Omental fat pad (tissue), 4 donors: ENCODE measurements at places on chromosomes 16 and 17.

GRCh38 chr16:54373534-54374520 is 87.2 kb upstream of the IRX3 start:
- no peak for DNase-seq

GRCh38 chr17:76816590-76817135 is 51.5 kb upstream of the MGAT5B start:
- DNase-seq: no peak

DNA sequence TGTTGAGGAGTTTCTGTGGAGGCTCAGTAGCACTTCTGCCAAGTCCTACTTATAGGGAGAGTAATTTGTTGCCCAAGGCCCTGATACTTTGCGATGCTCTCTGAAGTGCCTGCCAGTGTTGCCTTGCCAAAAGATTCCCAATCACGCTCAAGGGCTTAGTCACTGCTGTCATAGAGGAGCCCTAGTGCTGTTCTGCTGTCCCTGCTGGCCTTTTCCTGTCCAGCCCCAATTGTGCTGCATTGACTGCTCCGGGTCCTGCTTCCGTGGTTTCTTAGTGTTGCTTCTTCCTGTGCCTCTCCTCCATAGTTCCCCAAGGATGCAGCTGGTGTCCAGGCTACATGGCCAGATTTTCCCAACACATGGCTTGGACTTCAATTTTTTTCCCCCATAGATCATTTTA is 13.9 kb downstream of the NUP93 start:
- no peak for DNase-seq

GRCh38 chr16:35352431-35352830 is 1893.0 kb downstream of the TP53TG3F start:
- no peak for DNase-seq

DNA sequence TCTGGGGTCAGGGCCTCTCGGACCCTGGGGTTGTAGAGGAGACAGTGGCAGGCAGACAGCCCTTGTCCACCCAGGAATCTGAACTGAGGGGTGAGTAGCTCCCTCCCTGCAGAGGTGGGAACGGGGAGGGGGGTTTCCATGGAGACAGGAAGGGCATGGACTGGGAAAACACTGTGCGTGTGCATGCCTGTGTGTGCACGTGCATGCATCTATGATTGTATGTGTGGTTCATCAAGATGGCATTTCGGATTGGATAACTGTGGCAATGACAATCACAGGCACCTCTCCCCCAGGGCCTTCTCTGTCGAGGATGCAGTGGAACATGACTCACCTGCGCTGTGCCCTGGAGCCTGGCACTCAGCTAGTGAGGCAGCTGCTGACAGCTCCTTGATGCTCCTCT is 6.1 kb upstream of the CD300C start:
- no peak for DNase-seq

DNA sequence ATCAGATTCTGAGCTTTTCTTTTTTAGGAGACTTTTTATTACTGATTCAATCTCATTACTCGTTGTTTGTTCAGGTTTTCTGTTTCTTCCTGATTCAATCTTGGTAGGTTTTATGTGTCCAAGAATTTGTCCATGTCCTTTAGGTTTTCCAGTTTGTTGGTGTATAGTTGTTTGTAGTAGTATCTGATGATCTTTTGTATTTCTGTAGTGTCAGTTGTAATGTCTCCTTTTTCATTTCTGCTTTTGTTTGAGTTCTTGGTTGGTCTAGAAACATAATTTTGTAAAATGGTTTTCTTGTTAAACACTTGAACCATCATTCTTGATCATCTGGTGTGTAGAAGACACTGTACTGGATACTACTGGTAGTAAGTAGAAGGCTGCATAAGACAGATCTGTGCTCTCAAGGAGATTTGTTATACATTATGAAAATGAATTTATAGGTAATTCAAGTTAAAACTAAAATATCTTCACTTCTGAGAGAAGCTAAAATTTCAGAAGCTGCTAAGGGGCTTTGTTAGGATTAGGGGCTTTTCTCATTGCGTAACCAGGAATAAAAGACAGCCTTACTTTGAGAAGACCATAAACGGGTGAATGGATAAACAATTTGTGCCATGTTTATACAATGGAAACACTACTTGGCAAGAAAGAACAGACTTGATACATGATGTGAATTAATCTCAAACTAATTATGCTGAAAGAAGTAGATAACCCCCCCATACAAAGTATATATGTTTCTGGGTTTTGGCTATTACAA is 44.0 kb downstream of the NSRP1 start:
- DNase-seq: no peak

GRCh38 chr17:35614810-35615209 is 27.7 kb downstream of the AP2B1 start:
- DNase-seq: no peak

DNA sequence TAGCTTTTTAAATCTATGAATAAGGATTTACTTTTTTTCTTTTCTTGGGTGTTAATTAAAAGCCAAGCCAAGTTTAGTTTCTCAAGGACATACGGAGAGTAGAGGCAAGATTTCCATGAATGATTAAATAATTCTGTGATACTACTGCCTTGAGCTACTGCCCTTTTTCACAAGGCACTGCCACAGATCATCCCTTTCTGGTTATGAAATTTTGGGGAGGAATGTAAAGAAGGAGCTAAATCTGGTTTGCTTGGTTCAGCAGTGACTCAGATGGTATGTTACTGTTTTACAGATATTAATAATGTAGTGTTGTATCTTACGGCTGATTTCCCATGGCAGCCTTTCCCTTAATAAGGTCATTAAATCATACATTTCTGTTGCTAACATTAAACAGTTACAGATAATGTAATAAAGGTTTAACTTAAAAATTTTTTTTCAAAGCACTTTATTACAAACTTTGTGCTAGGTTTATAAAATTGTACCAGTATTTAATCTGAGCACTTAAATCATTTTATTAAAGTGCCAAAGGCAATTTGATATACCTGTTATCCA is 2.6 kb downstream of the WSB1 start:
- DNase-seq: no peak

DNA sequence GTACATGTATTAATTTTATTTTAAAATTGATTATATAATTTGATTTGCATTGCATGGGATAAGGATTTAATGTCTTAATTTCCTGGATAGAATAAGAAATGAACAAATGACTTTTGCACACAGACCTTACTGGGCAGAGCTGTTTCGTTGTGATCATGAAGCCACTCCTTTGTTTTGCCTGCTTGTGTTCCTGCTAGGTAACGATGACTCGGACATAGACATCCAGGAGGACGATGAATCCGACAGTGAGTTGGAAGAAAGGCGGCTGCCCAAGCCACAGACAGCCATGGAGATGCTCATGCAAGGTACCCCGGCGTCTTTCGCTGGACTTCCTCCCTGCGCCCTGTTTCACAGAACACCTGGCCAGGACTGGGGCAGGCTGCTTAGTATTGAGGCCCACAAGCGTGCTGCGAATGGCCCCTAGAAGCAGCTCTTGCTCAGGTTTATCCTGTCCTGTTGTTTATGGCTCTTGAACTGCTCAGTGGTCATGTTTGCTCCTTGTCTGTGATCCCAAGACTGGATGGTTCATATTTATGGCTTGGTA is 29.6 kb downstream of the CLUAP1 start:
- DNase-seq: no peak

- DNase-seq: no peak
Observed at GRCh38 chr17:69454051-69454450, 39.6 kb downstream of the MAP2K6 start.

DNA sequence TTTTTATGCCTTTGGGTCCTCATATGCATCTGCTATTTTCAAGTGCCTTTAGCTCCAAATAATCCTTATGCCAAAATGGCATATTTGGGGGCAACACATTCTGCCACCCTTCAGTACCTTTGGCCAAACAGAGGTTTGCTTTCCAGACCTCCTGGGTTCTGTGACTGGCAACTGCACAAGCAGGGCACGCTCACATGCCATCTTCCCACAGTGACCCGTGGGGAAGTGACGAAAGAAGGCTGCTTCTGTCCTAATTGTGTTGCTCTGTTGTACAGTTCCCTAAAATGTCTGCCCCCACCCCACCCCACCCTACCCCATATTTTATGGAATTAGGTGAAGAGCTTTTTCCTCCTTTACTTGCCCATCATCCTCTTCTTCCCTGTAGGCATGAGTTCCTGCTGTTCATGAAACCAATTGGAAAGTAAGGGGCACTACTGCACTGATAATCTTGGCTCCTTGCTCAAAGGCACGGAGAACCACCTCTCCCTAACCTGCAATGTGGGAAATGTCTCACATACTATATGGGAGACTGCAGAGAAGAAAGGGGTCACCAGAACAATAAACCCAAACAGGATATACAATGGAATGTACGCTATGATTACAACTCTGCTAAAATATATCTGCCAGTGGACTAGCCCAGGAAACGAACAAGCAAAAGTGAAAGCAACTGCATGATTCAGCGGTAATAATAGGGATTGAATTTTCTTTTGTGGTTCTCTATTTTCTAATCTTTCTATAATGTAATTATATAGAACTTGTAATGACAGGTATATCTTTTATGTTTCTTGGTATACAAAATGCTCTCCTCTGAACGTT is 3.3 kb upstream of the SLFN12L start:
- DNase-seq: no peak

DNA sequence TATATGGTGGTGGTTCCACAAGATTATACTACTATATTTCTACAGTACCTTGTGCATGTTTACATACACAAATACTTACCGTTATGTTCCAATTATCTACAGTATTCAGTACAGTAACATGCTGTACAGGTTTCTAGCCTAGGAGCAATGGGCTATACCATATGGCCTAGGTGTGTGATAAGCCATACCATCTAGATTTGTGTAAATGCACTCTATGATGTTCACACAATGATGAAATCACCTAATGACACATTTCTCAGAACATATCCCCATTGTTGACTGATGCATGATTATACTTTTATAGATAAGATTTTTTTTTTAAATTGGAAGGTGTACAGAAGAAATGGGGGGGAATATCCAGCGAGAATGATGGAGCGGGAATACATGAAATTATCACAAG is 123.0 kb upstream of the TOB1 start:
- no peak for DNase-seq

GRCh38 chr17:4744999-4745969 is 5.6 kb upstream of the CXCL16 start:
- no peak for DNase-seq

DNA sequence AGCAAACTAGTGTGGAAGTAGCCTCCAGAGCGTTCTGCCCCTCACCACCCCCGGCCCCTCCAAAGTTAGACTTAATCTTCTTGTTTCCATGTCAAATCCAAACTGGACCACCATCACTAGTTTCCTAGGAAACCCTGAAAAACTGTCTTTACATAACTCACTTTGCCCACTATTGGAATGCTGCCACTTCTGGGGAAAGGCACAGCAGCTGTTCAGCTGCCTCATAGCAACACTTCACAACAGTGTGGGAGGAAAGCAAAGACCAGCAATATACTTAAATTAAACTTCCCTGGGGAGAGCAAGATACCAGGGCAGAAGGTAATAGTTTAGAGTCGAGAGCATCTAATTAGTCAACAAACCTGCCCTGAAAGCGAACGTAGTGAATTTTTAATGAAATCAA is 452.2 kb downstream of the KCNJ2 start:
- no peak for DNase-seq

- DNase-seq: no peak
Observed at GRCh38 chr16:87702325-87702811, 63.4 kb downstream of the KLHDC4 start.

DNA sequence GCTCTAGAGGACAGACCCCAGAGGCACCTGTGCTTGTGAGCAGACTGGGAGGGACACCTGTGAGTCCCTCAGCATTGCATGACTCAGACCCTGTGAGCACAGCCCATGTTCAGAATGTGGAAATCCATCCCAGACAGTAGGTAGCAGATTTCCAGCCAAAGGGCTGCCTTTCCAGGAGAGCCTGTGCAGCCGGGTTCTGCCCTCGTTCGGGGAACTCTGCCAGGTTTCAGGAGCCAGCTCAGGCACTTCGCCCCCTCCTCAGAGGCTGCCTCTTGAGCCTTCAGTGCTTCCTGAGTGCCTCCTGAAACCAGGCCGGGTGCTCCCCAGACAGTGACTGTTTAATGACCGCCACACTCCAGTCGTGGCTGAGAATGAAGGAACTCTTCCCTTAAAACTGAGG is 23.3 kb upstream of the SDR42E2 start:
- no peak for DNase-seq

GRCh38 chr17:69239611-69240600 is 11.3 kb upstream of the ABCA10 start:
- DNase-seq: no peak

DNA sequence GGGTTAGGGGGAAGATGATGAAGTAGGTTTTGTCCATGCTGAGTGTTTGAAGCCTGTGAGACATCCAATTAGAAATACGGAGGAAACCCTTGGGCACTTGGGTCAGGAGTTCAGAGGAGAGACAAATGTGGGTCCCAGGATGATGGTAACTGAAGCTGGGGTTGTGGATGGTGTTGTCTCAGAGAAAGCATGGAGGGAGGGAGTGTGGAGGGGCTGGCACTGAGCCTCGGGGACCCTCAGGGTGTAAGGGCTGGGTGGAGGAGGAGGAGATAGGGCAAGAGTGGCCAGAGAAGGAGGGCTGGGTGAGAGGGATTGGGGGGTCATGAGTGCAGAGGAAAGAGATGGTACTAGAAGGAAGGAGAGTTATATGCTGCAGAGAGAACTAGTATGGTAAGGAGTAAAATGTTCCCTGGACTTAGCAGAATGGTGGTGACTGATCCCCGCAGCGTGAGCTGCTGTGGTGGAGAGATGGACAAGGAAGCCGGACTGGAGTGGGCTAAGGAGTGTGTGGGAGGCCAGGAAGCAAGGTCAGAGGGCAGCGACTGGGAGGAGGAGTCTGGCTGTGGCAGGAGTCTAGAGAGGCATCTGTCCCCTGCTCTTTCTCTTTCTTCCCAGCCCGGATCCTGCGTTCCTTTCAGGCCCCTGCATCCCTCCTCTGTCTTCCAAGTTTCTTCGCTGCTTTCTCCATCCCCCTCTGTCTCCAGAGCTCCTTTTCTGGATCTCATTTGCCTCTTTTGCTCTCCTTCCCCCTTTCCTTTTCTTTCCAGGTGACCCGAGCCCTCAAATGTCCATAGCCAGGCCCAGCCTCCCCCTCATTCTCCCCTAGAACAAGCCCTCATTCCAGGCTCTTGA is 3.9 kb upstream of the COL1A1 start:
- DNase-seq: no peak

- DNase-seq: no peak
Observed at GRCh38 chr17:67891481-67892119, 66.3 kb downstream of the BPTF start.

- DNase-seq: no peak
Observed at GRCh38 chr16:81088836-81089235, 7.4 kb downstream of the GCSH start.

DNA sequence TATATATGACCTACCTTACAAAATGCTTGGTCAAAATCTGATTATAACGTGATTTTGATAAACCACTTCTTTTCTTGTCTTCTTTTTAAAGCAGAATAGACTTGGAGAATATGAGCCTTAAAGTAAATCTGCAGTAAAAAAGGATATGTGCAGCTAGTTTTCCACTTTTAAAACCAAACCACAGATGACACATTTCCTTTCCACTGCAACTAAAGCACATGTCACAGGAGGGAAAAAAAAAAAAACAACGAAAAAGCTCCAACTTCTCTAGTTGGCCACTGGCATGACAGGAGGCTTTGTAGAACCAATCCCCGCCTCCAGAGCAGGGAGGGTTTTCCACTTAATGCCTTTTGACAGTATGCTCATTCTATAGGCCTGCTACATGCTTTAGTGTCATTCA is at the start of gene EVI2A:
EVI2A (minus strand) TSS at position 142 of the 400 bp plus-strand sequence. CDS start 2,609 bp downstream, outside the sequence.
- no peak for DNase-seq

GRCh38 chr17:72219824-72220493 is 99.1 kb downstream of the SOX9 start:
- no peak for DNase-seq

- no peak for DNase-seq
Observed at GRCh38 chr17:72118335-72119076, 2.3 kb upstream of the SOX9 start.

GRCh38 chr17:80945736-80946135 is 45.9 kb upstream of the CHMP6 start:
- DNase-seq: no peak

GRCh38 chr16:4935241-4935855 is 1.6 kb downstream of the PPL start:
- peak; percentile 57 for DNase-seq
